ENCODE measurements at places on chromosomes 7 and 10.

DNA sequence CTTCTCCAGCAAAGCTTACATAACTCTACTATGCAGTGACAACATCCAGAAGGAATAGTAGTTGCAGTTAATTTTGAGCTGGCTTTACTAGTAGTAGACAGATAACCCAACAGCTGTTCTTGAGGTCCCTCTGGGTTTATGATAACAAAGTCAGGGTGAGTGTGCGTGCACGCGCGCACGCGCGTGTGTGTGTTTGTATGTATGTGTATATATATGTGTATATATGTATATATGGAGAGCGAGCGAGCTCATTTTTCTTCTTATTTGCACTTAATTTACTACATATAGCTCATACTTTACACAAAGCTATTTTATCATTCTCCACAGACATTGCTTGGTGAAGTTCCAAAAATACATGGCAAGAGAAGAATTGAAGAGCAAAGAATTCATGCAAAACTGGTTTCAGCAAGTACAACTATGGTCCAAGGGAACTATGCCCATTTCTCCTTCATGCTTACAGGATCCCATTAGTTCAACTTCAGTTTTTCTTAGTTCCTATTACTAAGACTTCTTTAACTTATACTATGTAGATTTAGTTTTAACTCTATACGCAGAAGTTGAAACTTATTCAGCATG, 105.9 kb upstream of the TMEM168 start:
- DNase-seq = no peak

DNA sequence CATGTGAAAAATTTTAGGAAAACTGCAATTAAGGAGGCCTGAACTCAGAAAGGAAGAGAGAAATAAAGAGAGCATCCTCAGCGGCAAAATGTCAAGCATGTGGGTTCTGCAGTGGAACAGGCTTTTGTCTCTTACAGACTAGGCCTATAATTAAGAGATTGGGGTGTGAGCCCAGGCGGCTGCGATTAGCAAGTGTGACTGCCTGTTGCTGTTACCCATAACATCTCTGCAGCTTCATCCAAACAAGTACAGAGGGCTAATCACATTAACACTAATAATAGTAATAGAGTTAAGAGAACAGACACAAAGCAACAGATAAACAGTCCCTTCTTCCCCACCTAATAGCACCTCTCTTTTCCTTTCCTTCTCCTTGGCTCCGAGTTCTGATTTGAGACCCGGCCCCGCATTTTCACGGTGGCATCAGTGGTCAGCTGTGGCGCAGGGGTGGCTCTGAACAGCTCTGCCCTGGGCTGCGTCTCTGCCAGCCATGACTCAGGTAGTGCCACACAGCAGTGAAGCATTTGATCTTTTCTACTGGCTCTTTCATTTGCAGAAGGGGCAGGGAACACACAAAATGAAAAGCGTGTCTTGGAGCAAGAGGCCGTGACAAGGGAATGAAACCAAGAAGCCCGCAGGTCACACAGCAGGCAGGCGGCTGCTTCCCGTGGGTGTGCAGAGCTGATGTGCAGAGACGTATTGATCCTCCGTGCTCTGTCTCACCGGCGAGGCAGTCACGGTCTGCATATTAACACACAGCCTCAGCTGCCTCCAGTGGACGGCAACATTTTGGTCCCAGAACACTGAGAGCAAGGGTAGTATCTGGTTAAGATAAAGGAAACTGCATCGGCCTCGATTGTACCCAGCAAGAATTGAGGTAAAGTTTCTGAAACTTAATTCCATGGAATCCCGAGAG, 103.1 kb downstream of the KLF6 start:
- no peak for DNase-seq

DNA sequence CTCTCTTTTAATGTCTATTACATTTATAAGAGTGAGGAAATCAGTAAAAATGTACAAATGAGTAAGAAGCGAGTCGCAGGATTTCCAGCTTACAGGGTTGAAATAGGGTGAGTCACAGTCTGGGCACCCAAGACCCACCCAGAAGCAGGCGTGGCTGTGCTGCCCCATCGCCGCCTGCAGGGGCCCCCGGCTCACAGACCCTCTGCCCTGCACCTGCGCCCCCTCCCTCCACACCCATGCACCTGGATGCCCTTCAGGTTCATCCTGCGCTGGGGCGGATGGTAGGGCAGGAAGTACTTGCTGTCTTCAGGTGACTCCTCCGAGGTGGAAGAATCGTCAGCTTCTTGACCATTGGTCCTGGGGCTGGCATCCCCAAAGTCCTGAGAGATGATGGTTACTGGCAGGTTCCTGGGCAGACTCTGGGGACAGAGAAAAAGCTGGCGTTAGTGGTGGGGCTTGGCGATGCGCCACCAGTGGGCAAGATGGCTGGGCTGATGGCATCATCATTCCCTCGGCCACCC, 90.2 kb upstream of the GNA12 start:
- peak; percentile 52 for DNase-seq

DNA sequence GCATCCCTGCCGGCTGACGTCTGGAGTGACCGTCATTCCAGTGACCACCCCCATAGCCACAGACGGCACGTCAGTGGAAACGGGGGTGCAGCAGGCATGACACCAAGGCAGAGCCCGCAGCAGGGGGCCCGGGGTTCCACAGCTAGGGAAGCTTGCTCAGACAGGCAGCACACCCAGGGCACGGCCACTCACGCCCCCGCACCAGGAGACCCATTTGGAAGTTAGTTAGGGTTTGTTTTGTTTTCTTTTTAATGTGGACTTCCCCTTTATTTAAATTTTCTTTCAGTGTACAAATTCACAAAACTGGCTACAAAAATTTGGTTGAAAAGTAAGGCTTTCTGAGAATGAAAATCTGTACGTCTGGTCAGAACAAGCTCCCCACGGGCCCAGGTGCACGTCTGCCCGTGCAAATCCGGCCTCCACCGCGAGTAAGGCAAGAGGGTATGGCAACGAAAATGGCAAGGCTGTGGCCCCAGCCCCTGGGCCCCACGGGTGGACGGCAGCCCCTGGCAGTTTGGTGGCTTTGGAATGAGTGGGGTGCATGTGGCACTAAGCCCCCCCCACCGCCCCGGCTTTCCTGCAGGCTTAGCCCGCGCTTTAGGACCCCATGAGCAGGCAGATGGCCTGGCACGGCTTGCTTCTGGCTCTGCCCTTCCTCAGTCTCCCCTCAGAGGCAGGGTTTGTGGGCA, 124.2 kb downstream of the FAM53B start:
- no peak for DNase-seq

DNA sequence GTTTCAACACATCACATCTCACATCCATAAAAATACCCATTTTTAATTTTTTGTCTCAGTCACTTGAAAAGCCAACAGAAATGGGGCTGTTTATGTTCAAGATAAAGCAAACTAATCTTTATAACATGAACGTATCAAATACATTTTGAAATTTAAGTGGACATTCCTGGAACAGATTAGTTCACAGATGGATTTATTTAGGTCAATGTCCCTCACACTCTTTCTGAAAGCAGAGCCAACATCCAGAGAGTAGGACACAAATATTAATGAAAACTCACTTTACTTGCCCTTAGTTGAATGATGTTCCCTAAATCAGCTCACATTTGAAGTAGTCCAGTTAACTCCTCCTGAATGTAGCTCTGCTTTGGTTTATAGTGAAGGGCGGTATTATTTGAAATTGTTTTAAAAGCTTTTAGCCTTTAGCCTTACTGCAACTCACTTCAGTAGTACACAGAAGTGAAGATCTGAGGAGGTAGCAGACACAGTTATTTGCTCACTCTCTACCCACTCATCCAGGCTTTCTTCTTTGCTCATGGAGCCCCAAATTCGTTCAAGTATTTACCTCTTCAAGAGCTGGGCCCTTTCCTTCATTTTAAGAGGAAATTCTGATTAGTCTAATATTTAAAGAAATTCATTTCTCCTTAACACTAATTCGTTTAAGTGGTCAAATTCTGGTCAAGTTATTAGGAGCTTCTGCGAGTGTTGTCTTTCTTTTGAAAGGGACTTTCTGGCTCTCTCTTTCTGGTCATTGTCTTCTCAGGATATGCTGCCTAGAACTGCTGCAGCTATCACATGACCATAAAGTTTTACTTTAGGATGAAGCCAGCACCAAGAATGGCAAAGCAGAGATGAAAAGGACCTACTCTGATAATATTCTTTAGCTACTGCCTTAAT, 180.6 kb upstream of the AGR3 start:
- DNase-seq = no peak

DNA sequence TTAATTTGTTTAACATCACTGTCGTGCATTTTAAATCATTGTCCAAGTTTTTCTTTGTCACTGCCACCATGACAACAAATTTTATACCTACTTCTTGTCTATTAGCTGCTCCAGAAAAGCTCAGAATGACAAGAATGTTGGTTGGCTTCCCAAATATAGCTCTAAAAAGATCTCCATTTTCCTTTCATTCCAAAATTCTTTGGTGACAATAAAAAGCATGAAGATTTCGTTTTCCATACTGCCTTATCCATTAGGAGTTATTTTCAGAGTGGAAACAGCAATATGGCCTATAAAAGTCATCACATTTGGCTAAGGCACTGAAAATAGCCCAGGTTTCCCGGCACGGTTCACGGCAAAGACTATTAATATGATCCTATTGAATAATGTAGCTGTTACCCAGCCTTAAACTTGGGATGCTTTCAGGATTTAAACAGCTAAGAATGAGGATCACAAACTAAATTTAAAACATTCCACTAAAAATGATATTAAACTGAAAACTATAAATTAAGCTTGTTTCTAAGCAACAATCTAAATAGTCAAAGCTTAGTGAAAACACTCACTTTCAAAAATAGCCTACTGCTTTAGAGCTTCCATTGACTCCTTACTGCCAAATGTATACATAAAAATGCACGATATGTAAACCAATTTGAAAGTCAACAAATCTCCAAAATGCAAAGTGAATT, 2.7 kb downstream of the CTTNBP2 start:
- no peak for DNase-seq

DNA sequence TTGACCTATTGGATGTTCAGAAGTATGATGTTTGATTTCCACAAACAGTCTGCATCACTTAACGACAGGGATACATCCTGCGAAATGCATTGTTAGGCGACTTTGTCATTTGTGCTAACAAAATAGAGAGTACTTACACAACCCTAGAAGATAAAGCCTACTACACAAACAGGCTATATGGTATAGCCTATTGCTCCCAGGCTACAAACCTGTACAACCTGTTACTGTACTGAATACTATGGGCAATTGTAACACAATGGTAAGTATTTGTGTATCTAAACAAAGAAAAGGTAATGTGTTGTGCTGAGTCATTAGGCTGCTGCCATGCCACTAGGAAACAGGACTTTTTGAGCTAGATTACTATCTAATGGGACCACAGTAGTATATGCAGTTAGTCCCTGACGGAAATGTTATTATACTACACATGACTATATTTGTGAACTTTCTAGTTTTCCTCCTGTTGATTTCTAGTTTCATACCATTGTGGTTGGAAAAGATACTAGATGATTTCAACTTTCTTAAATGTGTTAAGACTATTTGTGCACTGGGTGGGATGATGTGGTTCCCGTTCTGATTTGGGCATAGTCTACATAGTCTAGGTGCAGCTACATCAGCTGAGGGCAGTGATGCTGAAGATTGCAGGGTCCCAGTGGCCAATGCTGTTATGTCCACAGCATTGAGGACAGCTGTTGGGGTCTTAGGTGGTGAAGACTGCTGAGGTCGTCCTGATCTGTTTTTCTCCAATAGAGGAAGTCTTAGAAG, 161.7 kb downstream of the HTR7 start:
- peak; percentile 25 for DNase-seq

DNA sequence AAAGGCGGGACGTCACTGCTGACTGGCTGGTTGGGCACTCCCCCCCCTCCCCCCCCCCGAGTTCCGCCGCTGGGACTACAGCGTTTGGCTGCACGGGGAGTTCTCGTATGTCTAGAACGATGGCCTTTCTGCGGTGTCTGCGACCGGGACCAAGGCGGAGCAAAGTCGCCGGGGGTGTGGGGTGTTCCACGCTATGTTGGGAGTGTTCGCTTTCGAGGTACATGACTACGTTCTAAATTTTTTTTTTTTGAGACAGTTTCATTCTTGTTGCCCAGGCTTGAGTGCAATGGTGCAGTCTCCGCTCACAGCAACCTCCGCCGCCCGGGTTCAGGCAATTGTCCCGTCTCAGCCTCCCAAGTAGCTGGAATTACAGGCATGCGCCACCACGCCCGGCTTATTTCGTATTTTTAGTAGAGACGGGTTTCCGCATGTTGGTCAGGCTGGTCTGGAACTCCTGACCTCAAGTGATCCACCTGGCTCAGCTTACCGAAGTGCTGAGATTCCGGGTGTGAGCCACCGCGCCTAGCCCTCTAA, 573 bp upstream of the IDI1 start:
- no peak for DNase-seq

DNA sequence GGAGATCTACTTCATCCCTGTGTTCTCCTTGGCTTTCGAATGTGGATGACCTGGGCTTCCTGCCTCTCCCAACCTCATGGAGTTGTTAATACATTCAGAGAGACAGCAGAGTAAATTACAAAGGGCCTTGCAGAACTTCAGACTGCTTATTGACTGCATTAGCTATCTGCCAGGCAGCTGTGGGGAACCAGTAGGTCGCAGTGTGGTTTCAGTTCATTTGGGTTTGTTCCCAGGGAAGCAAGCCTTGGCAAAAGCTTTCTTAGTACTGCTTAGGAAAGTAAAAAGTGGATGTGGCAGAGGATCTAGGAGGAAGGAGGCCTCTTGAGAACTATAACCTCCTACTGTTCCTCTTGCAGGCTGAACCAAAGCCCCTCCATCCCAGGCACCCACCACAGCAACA, 9.2 kb downstream of the NPFFR1 start:
- no peak for DNase-seq

DNA sequence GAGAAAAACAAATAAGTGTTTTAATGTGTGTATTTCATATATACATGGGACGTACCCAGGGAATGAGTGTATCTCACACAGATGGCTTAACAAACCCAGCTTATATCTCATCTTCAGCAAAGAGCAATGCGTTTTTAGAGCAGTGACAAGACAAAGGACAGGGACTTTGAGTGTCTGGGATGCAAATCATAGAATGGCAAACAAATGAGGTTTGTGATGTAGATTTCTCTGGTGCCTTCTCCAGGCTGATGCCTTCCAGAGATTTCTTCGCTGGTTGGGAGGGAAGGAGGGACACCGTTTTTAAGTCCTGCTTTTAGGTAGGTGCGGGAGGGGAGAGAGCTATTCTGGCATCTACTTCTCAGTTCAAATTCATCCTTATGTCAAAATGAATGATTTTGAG, 16.6 kb downstream of the LANCL2 start:
- no peak for DNase-seq

GRCh38 chr7:108181073-108181985, 51.2 kb upstream of the LAMB4 start:
- no peak for DNase-seq

- no peak for DNase-seq
Measured at GRCh38 chr7:2266911-2267310, 24.9 kb downstream of the NUDT1 start.

DNA sequence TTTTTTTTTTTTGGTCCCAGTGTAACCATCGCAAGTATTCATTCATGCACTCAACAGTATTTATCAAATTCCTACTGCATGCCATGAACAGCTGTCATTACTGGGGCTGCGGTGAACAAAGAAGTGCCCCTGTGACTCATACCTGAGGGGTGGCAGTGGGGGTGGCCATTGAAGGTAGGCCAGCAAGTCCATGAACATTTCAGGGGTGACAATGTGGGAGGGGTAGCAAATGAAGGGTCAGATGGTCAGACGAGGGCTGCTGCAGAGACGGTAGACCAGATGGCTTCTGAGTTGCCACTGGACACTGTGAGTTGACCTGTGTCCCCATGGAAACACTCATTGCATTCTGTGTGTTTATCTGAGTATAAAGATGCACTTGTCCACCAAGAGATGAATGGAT, 92.5 kb upstream of the PITRM1 start:
- no peak for DNase-seq

GRCh38 chr7:150877536-150877935, 25.2 kb downstream of the AOC1 start:
- DNase-seq = no peak
